Activated CD4-positive, alpha-beta T cell treated with anti-CD3 and anti-CD28 coated beads, Interleukin-10, Interleukin-2, amounts not matched to agents 100 ng/mL and 50 ng/mL, durations not matched to agents 16 hours and 8 hours (primary cell): ENCODE measurements at places on chromosomes 6 and 20.

DNA sequence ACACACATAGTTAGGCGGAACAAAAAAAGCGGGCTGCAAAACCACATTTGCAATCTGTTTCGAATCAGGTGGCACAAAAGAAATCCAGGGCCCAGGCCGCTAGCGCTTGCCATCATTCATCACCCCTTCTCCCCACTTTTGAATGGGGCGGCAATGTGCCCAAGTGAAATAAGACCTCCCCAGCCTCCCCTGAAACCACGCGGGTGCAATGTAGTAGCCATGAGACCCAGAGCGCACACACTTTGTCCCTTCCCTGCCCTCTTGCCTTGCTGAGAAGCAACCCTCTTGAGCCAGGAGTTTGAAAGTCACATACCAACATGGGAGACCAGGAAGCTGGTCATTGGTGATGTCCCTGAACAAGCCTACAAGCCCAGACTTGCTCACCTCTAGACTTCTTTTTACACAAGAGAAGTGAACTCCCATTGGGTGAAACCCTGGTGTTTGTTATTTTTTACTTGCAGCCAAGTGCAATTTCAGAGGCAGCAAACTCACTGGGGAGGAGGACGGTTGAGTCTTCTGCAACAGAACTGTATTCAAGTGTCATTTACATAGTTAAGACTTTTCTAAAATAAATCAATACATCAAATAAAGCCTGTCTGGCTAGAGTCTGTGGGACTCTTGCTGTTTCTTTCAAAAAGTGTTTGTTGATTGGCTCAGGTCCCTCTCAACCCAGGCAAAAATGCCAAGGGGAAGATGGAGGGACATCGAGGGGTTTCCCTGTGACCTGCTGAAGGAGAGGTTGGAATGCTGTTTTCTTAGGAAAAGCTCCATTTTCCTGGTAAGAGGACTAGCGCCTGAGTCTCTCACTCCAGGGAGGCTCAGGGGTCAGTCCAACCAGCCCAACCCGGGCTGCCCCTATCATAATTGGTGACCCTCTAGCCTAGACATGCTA lies 138.1 kb upstream of the PTPN1 start:
- DNase-seq, result no peak

DNA sequence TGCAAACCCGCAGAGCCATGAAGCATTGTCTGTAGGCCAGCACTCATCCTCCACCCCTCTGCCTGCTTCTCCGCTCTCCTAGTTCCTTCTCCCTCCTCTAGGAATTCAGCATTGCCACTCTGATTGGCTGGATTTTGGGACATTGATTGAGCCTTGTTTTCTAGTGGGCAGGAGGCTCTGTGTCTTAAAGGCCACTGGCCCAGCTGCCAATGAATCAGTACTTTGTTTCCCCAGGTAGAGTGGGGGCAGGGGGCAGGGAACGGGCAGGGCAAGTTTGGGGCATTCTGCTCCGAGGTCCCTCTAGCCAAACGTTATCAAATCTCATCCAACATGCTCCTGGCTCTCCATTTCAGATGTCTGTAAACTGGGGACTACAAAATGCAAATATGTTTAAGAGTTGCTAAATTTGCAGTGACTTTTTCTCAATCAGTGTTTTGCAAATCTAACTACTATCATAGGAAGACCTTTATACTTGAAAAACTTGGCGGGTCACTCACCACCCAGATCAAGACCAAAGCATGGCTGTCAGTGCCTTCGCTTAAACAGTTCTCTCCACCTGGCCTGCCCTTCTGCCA lies 10.4 kb upstream of the BPI start:
- no peak for DNase-seq

- no peak for DNase-seq
Measured at GRCh38 chr6:19180348-19181072, 656.7 kb upstream of the ID4 start.

DNA sequence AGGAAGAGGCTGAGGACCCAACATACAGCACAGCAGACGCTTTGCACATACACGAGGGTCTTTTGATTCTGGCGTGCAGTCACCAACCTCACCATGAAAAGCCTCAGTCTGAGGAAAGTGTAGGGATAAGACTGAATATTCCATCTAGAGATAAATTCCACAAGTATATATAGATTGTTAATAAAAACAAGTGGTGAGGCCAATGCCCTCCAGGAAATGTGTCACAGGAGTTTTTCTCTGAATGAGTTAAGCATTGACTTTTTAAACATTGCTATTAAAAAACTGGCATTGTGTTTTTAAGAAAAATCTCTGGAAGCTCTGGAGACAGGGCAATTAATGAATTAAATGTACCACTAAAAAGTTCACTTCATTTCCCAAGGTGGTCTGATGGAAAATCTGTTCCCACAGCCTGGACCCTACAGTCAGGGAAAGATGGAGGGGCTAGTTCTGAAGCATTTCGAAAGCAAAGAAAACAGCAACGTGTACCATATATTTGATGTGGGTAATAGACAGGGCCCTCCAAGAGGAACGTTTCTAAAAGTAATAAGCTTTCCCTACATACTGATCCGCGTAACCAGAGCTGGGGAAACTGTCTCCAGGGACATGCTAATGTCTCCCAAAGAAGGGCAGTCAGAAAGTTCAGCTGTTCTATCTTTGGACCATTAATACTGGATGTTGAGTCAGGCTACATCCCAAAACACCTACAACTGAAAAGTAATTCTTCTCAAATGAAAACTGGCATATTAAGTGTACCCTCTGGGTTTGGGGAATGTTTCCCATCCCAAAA lies 301.1 kb downstream of the FOXC1 start:
- no peak for DNase-seq

- DNase-seq, result peak; percentile 96
Measured at GRCh38 chr20:2651772-2652723, at the start of gene NOP56. Gene NOP56 (plus strand): TSS chr20:2652632. CDS start chr20:2652661, 29 bp downstream.

DNA sequence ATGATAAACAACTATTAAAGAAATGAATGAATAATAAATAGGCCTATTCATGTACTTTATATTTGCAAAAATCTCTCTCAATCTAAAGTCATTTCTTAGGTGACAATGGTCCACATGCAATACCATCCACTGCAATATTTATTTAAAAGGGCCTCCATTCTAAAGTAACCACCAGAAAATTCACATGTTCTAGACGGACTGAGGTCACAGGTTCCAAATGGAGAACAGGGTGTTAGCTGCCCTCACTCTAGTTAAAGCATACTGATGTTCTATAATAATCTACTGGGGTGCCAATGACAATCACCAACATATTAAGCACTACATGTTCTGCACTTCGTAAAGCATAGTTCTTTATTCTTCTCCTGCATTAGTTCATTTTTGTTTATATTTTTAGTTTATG lies 1.2 kb downstream of the HBS1L start:
- no peak for DNase-seq
